Gastroesophageal sphincter (tissue), 4 donors: ENCODE measurements at places on chromosomes 12 and 14.
A peak's percentile ranks its signal among the peaks of the same experiment; 100 is the strongest.

- no peaks in the 10 kb centered on the region for H3K36me3 ChIP-seq
- H3K27me3 ChIP-seq: no peaks in the 10 kb centered on the region
- no peak for ATAC-seq
- H3K27ac ChIP-seq: peak overlapping the region; percentile 6
- H3K4me1 ChIP-seq: peaks cover 2% of the 10 kb centered on the region
Measured at GRCh38 chr12:93050026-93050747, 121.1 kb upstream of the EEA1 start.

GRCh38 chr12:41436076-41436475, 248.0 kb downstream of the PDZRN4 start:
- no peaks in the 10 kb centered on the region for H3K27me3 ChIP-seq
- no peak overlapping the region for H3K27ac ChIP-seq
- peaks cover 39% of the 10 kb centered on the region for H3K4me1 ChIP-seq
- H3K36me3 ChIP-seq: no peaks in the 10 kb centered on the region
- no peak for ATAC-seq

DNA sequence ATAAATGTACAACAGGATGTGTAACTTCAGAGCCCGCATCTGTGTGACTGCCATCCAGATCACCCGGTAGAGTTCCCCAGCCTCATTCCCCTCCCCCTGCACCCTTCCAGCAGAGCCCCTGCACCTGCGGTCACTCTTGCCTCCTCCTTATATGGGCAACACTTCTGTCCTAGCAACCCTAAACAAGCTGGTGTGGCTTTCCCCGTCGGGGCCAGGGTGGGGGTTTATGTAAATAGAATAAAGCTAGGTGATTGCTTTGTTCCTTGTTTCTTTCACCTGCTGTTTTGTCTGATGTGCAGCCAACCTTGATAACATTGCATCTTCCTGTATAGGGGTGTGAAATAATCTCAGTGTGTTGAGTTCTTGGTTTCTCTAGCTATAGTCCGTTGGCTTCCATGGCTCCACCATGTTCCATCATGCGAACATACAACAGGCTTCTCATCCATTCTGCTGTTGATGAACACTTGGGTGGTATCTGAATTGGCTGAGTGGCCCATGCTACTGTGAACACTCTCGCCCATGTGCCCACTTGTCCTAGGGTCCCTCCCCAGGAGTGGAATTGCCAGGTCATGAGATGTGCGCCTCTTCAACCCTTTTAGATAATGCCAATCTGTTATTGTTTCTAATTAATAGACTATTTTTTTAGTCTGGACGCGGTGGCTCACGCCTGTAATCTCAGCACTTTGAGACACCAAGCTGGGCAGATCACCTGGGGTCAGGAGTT, 102.2 kb downstream of the KIF26A start:
- no peak for ATAC-seq
- H3K4me1 ChIP-seq: no peaks in the 10 kb centered on the region
- no peaks in the 10 kb centered on the region for H3K36me3 ChIP-seq
- H3K27ac ChIP-seq: no peak overlapping the region

DNA sequence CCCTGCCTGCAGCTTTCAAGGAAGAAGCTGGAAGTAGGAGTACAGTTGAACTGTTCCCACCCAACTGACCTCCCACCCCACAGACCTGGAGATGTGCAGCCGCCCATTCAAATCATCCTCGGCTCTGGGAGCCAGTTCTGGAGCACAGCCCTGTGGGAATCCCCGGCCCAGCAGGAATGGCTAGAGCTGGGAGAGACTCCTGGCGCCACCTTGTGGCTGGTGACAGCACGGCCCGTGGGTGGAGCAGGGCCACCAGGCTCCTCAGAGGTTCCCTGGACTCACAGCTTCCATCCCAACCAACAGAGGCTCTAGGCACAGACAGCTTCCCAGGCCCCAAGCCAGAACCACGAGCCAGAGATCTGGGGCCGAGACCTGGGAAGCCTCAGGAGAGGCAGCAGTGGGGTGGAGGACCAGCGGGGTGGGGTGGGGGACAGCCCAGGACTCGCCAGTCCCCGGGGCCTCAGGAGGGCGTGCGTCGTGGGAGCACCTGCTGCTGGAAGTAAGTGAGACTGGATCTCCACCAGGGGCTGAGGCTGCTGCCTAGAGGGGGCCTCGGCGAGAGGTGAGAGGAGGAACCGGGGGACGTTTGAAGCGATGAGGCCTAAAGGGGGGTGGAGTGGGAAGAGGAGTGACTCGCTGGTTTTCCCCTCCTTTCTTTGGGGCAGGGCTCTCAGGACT, 43.4 kb downstream of the RNF34 start:
- H3K4me3 ChIP-seq: no peak overlapping the region
- H3K27ac ChIP-seq: no peak overlapping the region
- peaks cover 7% of the 10 kb centered on the region for H3K4me1 ChIP-seq
- ATAC-seq: peak; percentile 95
- H3K36me3 ChIP-seq: no peaks in the 10 kb centered on the region
- no peaks in the 10 kb centered on the region for H3K27me3 ChIP-seq

DNA sequence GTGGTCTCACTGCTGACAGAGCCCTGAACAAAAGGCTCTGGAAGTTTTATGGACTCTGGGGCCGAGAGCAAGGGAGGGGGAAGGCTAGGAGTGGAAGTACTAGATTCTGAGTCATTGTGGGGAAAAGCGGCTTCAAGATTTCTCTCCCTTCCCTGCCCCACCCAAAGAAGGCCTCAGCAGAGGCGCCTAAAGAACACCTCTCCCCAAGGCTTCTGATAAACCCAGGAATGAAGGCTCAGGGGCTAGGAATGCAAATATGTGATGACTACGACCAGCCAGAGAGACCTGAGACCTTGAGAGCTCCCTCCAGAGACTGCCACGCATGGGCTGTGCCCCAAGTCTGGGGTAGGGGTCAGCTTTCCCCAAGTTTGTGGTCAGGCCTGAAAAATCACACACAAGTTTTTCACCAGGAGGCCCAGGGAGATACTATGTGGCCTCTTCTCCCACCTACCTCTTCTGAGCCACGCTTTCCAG, 130.7 kb upstream of the HIF1A start:
- H3K27ac ChIP-seq: peak overlapping the region; percentile 10
- H3K36me3 ChIP-seq: no peaks in the 10 kb centered on the region
- peaks cover 27% of the 10 kb centered on the region for H3K4me1 ChIP-seq
- no peak for ATAC-seq
- no peaks in the 10 kb centered on the region for H3K27me3 ChIP-seq

DNA sequence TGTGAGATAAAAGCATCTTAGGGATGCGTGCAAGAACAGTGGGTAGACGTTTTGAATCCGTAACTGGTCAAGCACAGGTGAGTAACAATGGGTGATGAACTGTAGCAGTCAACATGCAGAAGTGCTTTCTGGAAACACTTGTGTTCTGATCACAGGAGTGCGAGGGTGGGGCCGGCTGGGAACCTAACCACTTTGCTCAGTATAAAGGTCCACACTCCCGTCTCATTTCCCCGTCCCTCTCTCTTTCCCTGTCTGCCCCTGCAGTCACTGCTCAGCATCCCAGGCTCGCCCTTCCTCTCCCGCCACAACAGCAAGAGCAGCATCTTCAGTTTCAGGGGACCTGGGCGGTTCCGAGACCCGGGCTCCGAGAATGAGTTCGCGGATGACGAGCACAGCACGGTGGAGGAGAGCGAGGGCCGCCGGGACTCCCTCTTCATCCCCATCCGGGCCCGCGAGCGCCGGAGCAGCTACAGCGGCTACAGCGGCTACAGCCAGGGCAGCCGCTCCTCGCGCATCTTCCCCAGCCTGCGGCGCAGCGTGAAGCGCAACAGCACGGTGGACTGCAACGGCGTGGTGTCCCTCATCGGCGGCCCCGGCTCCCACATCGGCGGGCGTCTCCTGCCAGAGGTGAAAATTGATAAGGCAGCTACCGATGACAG, 127.1 kb downstream of the FIGNL2 start:
- peaks cover 22% of the 10 kb centered on the region for H3K27me3 ChIP-seq
- no peaks in the 10 kb centered on the region for H3K4me1 ChIP-seq
- no peaks in the 10 kb centered on the region for H3K36me3 ChIP-seq
- H3K27ac ChIP-seq: no peak overlapping the region
- no peak overlapping the region for H3K4me3 ChIP-seq

DNA sequence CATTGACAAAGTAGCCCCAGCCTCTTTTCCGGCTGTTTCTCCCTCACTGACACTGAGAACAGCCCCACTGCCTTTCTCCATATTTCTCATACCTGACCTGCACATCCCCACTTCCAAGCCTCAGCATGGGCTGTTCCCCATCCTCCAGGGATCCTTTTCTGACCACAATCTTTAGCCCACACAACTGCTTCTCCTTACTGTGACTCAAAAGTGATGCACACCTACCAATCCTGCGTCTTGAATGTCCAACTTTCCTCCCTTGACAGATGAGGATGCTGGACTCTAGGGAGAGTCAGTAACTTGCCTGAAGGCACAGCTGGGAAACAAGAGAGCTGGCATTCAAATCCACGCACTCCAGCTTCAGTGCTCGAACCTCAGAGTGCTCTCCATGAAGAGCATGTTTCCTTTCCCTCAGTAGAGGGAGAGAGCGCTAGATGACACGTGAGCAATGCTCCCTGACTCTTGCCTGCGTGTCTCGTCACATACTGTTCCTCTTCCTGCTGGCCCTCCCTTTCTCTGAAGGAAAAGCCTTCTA, 75.6 kb downstream of the NTF3 start:
- no peak overlapping the region for H3K27ac ChIP-seq
- no peak overlapping the region for H3K4me3 ChIP-seq
- peaks cover 11% of the 10 kb centered on the region for H3K4me1 ChIP-seq
- no peak for ATAC-seq
- H3K27me3 ChIP-seq: peaks cover 15% of the 10 kb centered on the region

DNA sequence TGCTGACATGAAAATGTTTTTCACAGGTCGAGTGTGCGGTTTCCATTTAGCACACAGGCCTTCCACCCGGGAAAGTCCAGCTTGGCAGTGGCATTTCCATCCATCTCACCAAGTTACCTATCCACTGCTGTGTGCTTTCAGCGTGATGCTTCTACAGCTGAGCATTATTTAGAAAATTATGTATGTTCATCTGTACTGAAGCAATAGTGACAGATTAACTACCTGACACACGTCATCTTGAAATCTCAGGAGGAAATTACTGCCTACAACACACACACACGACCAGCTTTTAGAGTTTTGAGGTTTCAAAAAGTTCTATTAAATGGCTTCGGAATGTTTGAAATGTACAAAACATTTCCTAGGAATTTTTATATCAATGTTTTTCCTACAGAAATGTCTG, 39.4 kb downstream of the IFNG-AS1 start:
- no peak overlapping the region for H3K27ac ChIP-seq
- no peak for ATAC-seq
- no peaks in the 10 kb centered on the region for H3K27me3 ChIP-seq
- no peak overlapping the region for H3K4me3 ChIP-seq

DNA sequence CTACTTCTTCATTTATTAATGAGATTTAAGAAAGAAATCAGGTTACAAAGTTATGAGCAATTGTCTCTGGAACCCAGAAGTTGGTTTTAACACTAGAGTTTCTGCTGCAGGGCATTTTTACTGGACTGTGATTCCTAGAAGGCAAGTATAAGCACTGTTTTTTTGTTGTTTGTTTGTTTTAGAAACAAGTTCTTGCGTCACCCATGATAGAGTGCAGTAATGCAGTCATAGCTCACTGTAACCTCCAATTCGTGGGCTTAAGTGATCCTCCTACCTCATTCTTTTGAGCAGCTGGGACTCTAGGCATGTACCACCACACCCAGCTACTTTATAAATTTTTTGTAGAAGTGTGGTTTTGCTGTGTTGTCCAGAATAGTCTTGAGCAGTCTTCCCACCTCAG, 25.6 kb downstream of the RAP1B start:
- no peak for ATAC-seq
- H3K27me3 ChIP-seq: no peaks in the 10 kb centered on the region
- H3K36me3 ChIP-seq: no peaks in the 10 kb centered on the region
- H3K4me1 ChIP-seq: peaks cover 27% of the 10 kb centered on the region
- no peak overlapping the region for H3K27ac ChIP-seq

DNA sequence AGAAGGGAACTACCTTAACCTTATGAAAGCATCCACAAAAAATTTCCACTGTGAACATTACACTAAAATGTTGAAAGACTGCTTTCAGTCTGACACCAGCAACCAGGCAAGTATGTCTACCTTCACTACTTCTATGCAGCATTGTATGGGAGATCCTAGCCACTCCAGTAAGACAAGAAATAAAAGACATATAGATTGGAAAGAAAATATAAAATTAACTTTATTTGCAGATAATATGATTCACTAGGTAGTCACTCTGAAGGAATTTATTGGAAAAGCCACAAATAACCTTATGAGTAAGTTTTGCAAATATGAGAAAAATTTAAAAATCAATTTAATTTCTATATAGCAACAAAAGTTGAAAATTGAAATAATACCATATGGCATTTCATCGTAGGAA, 172.0 kb downstream of the RERGL start:
- no peak overlapping the region for H3K27ac ChIP-seq
- ATAC-seq: no peak
- H3K4me3 ChIP-seq: no peak overlapping the region
- H3K4me1 ChIP-seq: no peaks in the 10 kb centered on the region

DNA sequence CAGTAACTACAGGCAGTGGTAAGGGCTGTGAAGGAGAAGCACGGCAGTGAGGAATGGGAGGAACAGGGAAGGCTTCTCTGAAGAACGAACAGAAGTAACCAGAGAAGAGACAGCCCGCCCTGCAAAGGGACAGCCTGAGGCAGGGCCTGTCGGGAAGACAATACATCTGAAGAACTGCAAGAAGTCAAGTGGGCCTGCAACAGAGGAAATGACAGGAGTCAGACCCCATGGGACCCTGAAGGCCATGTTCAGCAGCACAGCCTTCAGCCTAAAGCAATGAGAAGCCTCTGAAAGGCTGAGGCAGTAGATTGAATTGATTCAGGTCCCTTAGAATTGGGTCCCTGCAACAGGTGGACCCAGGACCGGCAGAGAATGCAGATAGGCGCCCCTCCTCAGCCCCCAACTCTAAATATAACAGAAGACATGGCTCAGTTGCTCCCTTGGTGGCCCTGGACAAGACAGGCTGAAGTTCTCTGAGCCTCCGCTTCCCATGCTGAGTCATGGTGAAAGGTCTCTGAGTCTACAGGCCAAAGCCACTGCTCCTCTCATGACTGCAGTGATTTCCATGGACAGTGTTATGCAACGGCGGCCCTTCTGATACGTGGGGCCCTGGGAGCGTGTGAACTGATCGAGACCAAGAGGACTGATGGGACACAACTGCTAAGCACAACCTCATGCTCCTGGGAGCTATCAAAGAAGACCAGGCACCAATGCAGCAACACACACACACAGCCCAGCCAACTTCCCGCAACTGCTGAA, 10.8 kb upstream of the ACTR6 start:
- H3K36me3 ChIP-seq: no peaks in the 10 kb centered on the region
- no peak for ATAC-seq
- peaks cover 21% of the 10 kb centered on the region for H3K4me1 ChIP-seq
- no peaks in the 10 kb centered on the region for H3K27me3 ChIP-seq
- H3K27ac ChIP-seq: no peak overlapping the region

GRCh38 chr12:123034022-123034541, 53.6 kb downstream of the ARL6IP4 start:
- no peaks in the 10 kb centered on the region for H3K27me3 ChIP-seq
- H3K36me3 ChIP-seq: peaks cover 51% of the 10 kb centered on the region
- H3K4me1 ChIP-seq: no peaks in the 10 kb centered on the region
- H3K27ac ChIP-seq: no peak overlapping the region

- H3K36me3 ChIP-seq: peaks cover 5% of the 10 kb centered on the region
- no peaks in the 10 kb centered on the region for H3K4me1 ChIP-seq
- ATAC-seq: no peak
- H3K27ac ChIP-seq: no peak overlapping the region
- no peak overlapping the region for H3K4me3 ChIP-seq
Measured at GRCh38 chr14:56224229-56224628, 106.0 kb downstream of the PELI2 start.

- peak; percentile 55 for ATAC-seq
- peaks cover 25% of the 10 kb centered on the region for H3K27me3 ChIP-seq
- no peak overlapping the region for H3K27ac ChIP-seq
- H3K4me3 ChIP-seq: no peak overlapping the region
- H3K4me1 ChIP-seq: peaks cover 9% of the 10 kb centered on the region
Measured at GRCh38 chr12:6620137-6620884, 13.1 kb upstream of the CHD4 start.
